ENCODE measurements at places on chromosomes 7 and 10.

GRCh38 chr7:12839508-12840153, 152.2 kb downstream of the ARL4A start:
- DNase-seq, result no peak

GRCh38 chr7:155363852-155364600, 66.3 kb downstream of the INSIG1 start:
- no peak for DNase-seq

DNA sequence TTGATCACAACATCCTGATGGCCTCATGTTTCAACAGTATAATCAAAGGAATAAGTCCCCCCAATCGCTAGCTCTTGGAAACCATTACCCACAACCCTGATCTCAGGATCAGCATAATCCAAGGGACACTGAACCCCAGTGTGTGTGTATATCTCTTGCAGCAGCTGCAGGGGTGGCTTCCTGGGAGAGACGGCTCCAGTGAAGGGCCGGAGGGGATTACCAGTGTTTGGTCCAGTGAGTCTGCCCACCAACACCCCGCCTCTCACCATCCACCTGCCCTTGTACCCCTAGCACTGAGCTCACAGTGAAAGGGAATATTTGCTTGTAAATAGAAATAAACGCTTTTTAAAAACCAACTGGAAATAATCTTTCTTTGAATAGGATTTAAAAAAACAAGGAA, 63.1 kb downstream of the FAM53B start:
- DNase-seq, result no peak

DNA sequence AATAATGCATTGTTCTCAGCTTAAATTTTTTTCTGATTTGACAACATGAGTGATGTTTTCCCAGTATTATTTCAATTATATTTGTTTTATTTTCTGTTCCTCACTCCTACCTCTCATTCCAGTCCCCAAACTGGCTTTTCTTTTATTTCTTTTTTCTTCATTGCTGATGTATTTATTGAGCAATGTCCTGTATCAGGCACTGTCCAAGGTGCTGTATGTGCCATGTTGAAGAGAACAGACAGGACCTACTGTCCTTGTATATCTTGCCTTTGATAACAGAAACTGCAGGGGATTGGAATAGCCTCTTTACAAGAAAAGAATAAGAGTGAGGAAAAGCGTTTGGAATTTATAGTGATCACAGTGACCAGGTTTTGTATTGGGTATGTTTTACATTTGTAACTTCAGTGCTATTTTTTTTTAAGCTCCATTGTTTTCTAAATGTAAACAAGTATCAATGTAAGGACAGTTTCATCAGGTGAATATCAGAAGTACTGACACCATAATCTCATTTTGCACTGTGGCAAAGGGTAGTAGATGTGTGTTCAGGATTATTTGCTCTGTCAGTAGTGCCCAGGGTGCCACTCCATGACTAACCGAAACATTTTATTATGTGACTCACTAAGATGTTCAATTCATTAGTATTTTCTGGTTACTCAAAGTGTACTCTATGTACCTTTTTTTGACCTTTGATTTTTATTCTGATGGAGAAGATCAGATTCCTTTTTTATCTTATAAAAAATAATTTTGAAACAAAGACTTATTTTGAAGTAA, 15.6 kb upstream of the CLDN12 start:
- no peak for DNase-seq

- DNase-seq, result no peak
Observed at GRCh38 chr7:155371331-155371883, 73.7 kb downstream of the INSIG1 start.

GRCh38 chr10:92740762-92741161, 51.0 kb downstream of the HHEX start:
- DNase-seq, result no peak

GRCh38 chr10:47408606-47409005, 24.5 kb upstream of the ZNF488 start:
- DNase-seq, result no peak

DNA sequence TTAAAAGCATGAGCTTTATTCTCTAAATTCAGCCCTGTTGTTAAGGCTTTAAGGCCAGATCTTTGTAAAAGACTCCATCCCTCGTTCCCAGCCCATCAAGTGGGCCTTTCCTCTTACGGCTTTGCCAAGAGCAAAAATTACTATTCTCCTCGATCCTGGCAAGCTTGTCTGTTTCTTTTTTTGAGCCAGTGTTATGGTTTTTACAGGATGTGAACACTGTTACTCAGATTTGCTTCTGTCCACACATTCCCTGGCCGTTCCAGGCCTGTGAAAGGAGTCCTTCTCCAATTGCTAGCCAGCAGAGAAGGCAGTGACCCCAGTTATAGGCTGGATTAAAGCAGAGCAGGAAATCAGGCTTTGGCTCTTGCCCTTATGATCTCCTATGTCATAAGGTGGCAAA, 47.0 kb upstream of the EPC1 start:
- no peak for DNase-seq

DNA sequence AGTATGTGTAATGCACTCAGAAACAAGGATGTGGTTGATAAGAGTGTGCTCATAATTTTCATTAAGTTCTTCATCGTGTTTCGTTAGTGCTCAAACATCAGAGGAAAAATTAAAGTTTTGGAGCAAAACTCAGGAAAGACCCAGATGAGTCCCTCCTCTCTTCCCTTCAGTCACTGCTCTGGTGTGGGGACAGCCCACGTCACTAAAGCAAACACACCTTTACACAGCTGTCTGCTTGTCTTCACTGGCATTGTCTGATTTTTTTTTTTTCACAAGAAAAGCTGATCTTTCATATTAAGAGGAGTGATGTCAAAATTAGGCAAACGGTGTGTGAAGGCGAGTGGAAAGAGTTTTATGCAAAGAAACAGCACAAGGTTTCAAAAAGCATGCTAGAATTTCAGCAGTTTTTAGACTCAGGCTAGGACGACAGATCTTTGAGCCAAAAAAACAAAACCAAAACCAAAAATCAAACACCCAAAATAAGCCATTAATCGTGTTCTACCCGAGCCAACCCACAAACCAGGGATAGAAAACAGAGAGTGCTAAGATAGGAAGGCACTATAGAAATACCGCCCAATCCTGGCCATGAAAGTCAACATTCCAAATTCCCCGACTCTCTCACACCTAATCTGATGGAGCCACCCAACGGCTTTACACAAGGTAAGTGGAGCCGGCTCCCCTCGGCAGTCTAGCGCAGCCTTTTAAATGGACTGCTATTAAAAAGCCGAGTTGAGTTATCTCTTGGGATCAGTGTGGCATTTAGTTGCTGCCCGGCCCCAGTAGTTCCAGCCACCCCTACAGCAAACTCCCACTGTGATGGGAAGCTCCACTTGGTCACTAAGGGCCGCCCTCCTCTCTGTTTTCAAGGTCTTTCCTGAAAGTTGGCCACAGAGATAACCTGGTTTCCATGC, 27.9 kb upstream of the GATA3 start:
- DNase-seq, result no peak

- no peak for DNase-seq
Observed at GRCh38 chr10:19824381-19825342, 8.4 kb downstream of the PLXDC2 start.

GRCh38 chr10:16886031-16886430, 68.8 kb upstream of the RSU1 start:
- DNase-seq, result no peak

DNA sequence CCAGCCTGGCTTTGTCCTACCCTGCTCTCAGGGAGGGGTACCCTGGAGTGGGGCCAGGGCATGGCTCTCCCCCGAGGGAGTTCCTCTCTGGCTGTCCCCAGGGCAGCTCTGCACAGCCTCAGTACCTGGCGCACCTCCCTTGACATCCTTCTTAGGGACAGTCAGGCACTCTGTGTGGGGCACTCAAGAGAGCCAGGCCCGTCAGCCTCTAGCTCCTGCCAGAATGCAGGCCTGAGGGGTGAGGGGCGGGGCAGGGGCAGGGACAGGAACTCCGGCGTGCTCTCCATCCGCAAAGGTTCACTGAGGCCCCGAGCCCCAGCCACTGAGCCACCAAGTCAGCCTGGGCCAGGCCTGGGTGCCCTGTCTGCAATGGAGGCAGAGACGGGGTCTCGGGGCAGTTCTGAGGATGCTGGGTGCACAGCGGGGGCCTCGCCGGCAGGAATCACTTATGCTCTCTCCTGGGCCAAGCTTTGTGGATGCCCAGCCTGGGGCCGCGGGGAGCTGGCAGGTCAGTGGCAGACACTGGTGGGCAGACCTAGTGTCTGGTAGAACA, 10.1 kb downstream of the LIMK1 start:
- no peak for DNase-seq

DNA sequence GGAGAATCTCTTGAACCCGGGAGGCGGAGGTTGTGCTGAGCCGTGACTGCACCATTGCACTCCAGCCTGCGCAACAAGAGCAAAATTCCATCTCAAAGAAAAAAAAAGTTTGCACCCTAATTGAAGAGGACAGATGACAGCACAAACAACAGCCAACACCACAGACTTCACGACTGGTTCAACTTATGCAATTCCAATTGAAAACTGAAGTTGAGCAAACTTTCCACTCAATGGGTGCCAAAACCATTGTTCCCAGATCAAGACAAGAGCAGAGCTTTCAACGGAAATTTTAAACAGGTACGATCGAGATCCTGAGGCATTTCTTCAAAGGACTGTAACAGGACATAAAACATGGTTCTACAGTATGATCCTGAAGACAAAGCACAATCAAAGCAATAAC, 149.7 kb downstream of the KMT2E start:
- no peak for DNase-seq

DNA sequence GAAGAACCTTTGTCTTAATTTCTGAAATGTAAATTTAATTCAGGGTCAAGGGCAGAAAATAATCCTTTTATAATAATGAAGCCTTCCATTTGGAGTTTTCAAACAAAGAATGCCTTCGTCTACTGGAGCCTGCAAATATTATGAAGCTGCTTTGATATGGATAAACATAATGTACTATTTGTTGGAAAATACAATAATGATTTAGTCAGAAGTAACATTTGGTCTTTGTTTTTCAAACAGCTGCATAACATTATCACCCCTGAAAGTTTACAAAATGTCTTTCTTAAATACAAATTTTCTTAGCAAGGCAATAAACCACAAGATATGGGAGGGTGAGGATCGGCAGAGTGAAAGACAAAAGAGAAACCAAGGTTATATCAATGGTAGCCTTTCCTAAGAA, 41.5 kb downstream of the TMEM26 start:
- DNase-seq, result no peak

- DNase-seq, result no peak
Observed at GRCh38 chr10:104735757-104736391, 94.8 kb downstream of the SORCS3 start.
